WTC11 (cell line): ENCODE measurements at places on chromosomes 4 and X. TPM values are rescaled to one million over a fixed set of nuclear protein-coding genes. Genes with fewer than 3 reads are reported as not detected.

Gene NSG1
- total RNA-seq: 20.3 to 24.2 TPM (median 22.3 TPM) in 3 replicates

Gene MAGEA2B
- total RNA-seq: 12.3 to 13.8 TPM (median 13.7 TPM) in 3 replicates

Gene FOXR2
- not detected in 3 replicates for total RNA-seq

Gene F8A2
- not detected in 3 replicates for total RNA-seq

Gene NLRP2B
- total RNA-seq: not detected in 3 replicates

Gene PDHA2
- total RNA-seq: not detected in 3 replicates

Gene CYP2U1
- 2.9 to 4.9 TPM (median 4.9 TPM) in 3 replicates for total RNA-seq

- H3K27ac ChIP-seq: no peak overlapping the region
- H3K4me1 ChIP-seq: peaks cover 31% of the 10 kb centered on the region
- no peaks in the 10 kb centered on the region for H3K27me3 ChIP-seq
- no peaks in the 10 kb centered on the region for H3K36me3 ChIP-seq
- H3K4me3 ChIP-seq: no peak overlapping the region
These were observed 167.1 kb downstream of the NHS start for GRCh38 chrX:17542123-17542522.

DNA sequence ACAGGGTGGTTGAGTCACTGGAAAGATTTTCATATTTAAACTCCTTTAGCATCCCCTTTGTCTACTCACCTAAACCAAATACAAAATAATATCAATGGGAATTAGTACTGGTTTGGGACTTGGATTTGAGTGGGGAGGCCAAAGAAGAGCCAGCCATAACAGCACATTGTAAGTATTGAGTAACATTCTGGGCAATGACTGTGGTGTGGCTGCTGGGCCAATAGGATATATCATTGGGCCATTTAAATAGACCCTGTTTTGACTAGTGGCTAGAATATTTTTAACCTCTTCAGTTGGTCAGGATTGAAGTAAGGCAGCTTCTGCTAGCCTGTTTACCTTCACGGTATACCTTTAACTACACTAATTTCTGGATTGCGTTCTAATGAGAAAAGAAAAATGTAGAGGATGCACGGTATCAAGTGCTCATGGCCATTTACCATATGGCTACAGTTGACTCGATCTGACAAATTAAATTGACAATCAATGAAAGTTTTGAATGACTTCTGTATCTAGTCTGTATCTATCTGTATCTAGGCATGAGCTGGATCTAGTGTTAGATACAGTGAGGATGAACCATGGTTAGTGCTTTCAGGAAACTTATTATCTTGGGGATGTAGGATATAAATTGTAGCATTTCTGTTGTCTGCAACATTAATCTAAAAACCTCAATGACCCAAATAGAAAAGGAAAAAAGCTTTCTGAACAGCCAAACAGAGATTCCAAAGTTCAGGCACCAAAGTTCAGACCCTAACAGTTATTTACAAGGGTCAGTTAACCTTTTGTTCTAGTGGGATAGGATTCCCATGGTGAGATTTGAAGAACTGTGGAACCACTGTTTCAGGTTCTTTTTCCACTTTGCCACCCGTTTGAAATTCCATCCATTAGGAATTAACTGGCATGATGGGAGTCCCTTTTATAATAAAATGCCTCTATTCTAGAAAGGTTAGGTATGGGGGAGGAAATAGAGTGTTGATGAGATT, 6.8 kb upstream of the ALB start:
- no peak overlapping the region for H3K4me3 ChIP-seq
- no peaks in the 10 kb centered on the region for H3K36me3 ChIP-seq
- H3K4me1 ChIP-seq: peaks cover 6% of the 10 kb centered on the region
- no peak overlapping the region for H3K27ac ChIP-seq
- DNase-seq: no peak
- H3K27me3 ChIP-seq: no peaks in the 10 kb centered on the region

- no peak for DNase-seq
- H3K27ac ChIP-seq: no peak overlapping the region
- H3K4me1 ChIP-seq: no peaks in the 10 kb centered on the region
- H3K4me3 ChIP-seq: no peak overlapping the region
These were observed 117.0 kb upstream of the SLC4A4 start for GRCh38 chr4:71221510-71222466.

- H3K4me3 ChIP-seq: no peak overlapping the region
- no peak for DNase-seq
- no peaks in the 10 kb centered on the region for H3K36me3 ChIP-seq
- no peak overlapping the region for H3K27ac ChIP-seq
- H3K4me1 ChIP-seq: peaks cover 9% of the 10 kb centered on the region
- H3K27me3 ChIP-seq: no peaks in the 10 kb centered on the region
These were observed 84.7 kb downstream of the SCD5 start for GRCh38 chr4:82713856-82714255.

DNA sequence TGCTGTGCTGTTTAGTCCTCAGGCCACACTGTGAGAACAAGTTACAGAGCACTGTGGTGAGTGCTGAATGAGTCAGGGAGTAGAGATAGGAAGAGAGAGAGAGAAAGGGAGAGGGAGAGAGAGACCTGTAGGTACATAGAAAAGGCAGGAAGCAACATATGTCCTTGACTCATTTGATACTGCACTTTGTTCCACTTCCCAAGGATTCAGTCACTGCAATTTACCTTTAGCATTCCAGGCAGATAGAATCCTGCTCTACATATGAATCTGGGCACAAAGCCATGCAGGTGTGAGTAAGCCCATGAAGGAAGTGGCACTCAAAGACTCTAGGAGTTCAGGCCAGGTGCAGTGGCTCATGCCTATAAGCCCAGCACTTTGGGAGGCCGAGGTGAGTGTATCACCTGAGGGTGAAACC, 1.0 kb upstream of the DAPP1 start:
- no peaks in the 10 kb centered on the region for H3K27me3 ChIP-seq
- no peak for DNase-seq
- peaks cover 10% of the 10 kb centered on the region for H3K4me1 ChIP-seq
- no peak overlapping the region for H3K4me3 ChIP-seq
- H3K27ac ChIP-seq: 0 out of 2 replicates have a peak overlapping the region, but pooled peaks have one; percentile 34
- no peaks in the 10 kb centered on the region for H3K36me3 ChIP-seq

DNA sequence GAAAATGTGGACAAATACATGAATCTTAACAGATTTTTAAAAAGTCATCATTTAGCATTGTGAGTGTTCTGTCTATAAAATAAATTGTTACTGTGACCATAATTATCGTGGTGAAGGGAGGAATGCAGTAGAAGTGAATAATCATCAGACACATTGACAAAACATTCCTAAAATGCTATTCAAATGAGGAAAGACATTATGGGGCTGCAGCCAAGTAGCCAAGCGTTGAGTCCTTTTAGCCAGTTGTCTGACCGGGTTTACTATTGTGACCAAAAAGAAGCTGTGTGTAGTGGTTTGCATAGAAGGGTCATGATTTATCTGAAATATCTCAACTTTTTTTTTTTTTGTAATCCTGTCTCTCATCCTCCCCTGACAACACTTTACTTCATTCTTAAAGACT, 19.5 kb downstream of the WWC2 start:
- H3K36me3 ChIP-seq: no peaks in the 10 kb centered on the region
- H3K27me3 ChIP-seq: no peaks in the 10 kb centered on the region
- peak overlapping the region; percentile 55 for H3K4me3 ChIP-seq

DNA sequence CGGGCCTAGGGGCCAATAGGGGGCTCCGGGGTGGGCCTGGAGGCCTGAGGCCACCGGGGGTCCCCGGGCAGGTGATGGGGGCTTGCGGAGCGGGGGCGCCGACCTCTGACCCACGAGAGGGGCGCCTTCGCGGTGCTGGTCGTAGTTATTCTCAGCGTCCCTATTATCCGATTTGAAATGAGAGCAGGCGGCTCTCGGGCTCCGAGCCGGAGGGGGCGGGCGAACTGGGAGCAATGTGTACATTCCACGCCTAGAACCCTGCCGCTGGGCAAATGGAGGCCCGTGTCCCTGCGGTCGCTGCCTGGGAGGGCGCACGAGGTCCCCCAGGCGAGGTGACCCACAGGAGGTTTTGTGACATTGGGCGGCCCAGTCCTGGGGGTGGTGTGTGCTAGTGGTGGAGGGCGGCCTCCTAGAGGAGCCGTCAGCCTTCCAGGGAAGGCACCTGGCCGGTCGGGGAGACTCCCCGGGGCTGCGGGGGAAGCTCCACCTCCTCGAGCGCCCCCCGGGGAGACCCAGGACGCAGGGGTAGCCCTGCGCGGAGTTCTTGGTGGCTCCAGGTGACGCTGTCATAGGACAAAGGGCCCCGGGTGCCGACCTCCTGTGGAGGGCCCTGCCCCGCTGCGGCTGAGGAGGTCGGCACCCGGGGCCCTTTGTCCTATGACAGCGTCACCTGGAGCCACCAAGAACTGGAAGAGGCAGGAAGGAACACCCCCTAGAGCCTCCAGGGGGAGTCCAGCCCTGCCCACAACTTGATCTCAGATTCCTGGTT, 102.6 kb upstream of the PRKX start:
- no peak overlapping the region for H3K27ac ChIP-seq
- no peaks in the 10 kb centered on the region for H3K27me3 ChIP-seq
- peak overlapping the region; percentile 60 for H3K4me3 ChIP-seq
- DNase-seq: peak; percentile 24

DNA sequence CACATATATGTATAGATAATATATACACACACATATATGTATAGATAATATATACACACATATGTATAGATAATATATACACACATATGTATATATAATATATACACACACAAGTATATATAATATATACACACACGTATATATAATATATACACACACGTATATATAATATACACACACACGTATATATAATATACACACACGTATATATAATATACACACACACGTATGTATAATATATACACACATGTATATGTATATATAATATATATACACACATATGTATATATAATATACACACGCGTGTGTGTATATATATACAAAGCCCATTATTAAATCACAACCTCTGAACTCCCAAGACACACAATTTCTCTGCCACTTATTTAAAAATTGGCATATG, 8.0 kb upstream of the UBE2K start:
- H3K4me3 ChIP-seq: no peak overlapping the region
- H3K4me1 ChIP-seq: peaks cover 6% of the 10 kb centered on the region
- H3K27ac ChIP-seq: no peak overlapping the region
- no peak for DNase-seq
- no peaks in the 10 kb centered on the region for H3K27me3 ChIP-seq

DNA sequence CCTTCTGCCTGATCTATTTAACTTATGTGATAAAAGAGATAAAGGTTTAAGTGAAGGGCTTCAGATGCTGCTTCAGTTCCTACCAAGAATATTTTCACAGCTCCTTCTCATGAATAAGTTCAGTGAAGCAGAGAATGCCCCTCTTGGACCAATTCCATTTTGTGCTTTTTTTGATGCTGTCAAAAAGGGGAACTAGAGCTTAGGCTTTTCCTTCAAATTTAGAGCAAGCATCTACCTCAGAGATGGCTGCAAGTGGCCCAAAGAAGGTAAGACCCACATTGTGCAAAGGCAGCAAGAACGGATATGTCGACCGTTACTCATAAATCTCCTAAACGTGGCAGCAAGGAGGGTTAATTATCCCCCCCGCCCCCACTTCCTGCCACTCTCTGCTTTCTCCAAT, 4.5 kb downstream of the CHRDL1 start:
- no peaks in the 10 kb centered on the region for H3K36me3 ChIP-seq
- peaks cover 17% of the 10 kb centered on the region for H3K4me1 ChIP-seq
- H3K27ac ChIP-seq: no peak overlapping the region
- H3K4me3 ChIP-seq: no peak overlapping the region
- H3K27me3 ChIP-seq: peaks cover 3% of the 10 kb centered on the region

GRCh38 chrX:129701624-129702069, 37.1 kb upstream of the XPNPEP2 start:
- no peaks in the 10 kb centered on the region; the same call in 1 of the 2 replicates for H3K27me3 ChIP-seq
- no peaks in the 10 kb centered on the region for H3K36me3 ChIP-seq
- peaks cover 21% of the 10 kb centered on the region for H3K4me1 ChIP-seq
- no peak overlapping the region for H3K4me3 ChIP-seq

DNA sequence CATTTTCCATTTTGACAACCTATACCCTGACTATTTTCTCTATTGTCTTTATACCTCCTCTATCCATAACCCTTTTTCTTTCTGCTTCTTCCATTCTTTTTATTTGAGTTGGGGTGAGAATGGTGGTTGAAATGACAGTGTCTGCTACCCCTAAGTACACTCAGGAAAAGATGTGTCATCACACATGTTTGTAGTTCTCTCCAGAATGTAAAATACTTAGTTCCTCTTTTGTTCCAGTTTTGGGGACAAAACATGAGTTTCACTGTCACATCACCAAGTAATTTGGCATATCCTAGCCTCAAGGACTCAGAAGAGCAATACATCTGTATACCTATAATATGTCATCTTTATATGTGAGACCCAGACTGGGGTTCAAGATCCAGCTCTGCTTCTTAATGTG, 90.3 kb downstream of the COMMD8 start:
- H3K4me1 ChIP-seq: no peaks in the 10 kb centered on the region
- DNase-seq: no peak
- H3K4me3 ChIP-seq: no peak overlapping the region
- H3K27me3 ChIP-seq: no peaks in the 10 kb centered on the region

DNA sequence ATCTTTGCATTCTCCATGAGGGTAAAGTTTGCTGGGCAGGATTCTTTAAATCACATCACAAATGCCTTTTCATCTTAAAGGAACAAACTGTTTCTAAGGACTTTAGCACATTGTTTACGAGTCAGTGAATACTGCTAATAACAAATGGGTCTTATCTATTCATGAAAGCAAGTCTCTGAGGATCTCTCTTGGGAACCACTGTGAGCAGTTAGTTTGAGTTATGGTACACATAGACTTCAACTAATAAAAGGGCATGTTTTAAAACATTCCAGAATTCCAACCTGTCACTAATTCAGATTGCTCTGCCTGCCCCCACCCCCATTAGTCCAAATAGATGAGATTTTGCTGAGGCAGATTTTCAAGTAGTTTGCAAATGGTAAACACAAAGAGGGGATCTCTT, 22.3 kb upstream of the GPC3 start:
- H3K27ac ChIP-seq: no peak overlapping the region
- H3K4me1 ChIP-seq: peaks cover 15% of the 10 kb centered on the region
- no peaks in the 10 kb centered on the region for H3K27me3 ChIP-seq
- H3K4me3 ChIP-seq: no peak overlapping the region
- no peaks in the 10 kb centered on the region for H3K36me3 ChIP-seq

DNA sequence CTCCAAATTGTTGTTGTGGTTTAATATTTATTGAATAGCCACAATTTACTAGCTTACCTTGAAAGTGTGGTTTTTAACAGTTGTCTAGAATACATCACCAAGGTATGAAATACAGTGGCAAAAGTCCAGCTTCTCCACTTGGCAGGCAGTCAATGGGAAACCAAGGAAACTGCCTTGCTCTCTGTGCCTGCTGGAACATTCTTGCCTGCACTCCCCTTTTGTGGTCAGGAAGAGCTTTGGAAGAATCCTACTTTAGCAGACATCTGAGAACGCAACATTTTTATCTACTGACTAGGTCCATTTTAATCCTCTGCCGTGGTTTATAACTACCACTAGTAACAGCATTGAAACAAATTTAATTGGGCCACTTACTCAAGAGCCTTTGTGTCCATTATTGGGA, 64.5 kb downstream of the TENM3 start:
- no peak for DNase-seq
- peak overlapping the region; percentile 55; the same call in 1 of the 2 replicates for H3K27ac ChIP-seq
- no peaks in the 10 kb centered on the region for H3K27me3 ChIP-seq
- H3K4me1 ChIP-seq: peaks cover 13% of the 10 kb centered on the region
- no peak overlapping the region for H3K4me3 ChIP-seq
